ENCODE measurements at places on chromosomes 6 and 20. TPM values are rescaled to one million over a fixed set of nuclear protein-coding genes. Genes with fewer than 3 reads are reported as not detected.

TCF15 gene
- not detected for total RNA-seq

ECT2L gene
- total RNA-seq: not detected

FOXF2 gene
- 12.7 TPM for total RNA-seq

SNTA1 gene
- 12.0 TPM for total RNA-seq

MAFB gene
- total RNA-seq: 0.28 TPM

POU5F1 gene
- total RNA-seq: 1.1 TPM

SLC17A9 gene
- total RNA-seq: 0.28 TPM

CPXM1 gene
- total RNA-seq: not detected

STMND1 gene
- total RNA-seq: not detected

RIN2 gene
- total RNA-seq: 25.0 TPM

POM121L2 gene
- total RNA-seq: not detected

IMPG1 gene
- not detected for total RNA-seq

WFDC6 gene
- not detected for total RNA-seq

HS3ST5 gene
- total RNA-seq: 0.05 TPM

RAET1G gene
- total RNA-seq: 1.2 TPM

PPP1R16B gene
- total RNA-seq: 0.92 TPM

SNAP91 gene
- total RNA-seq: 0.95 TPM

LRRN4 gene
- total RNA-seq: 0.57 TPM

SPATA25 gene
- 1.8 TPM for total RNA-seq

ZNF391 gene
- 4.4 TPM for total RNA-seq

C6orf15 gene
- total RNA-seq: not detected

HRH3 gene
- total RNA-seq: 0.10 TPM

CALHM6 gene
- total RNA-seq: not detected

PROKR2 gene
- not detected for total RNA-seq

ARMH2 gene
- not detected for total RNA-seq

RAET1L gene
- not detected for total RNA-seq

UNC5CL gene
- total RNA-seq: 0.36 TPM

ASIP gene
- total RNA-seq: not detected

BPIFA1 gene
- total RNA-seq: not detected

OR11A1 gene
- not detected for total RNA-seq

ANGPT4 gene
- total RNA-seq: not detected

ORC3 gene
- total RNA-seq: 36.9 TPM

CLPSL2 gene
- 0.57 TPM for total RNA-seq

PAX1 gene
- not detected for total RNA-seq

Data from Panc1 (cell line).